ENCODE measurements at places on chromosomes 7 and 10.
A peak's percentile ranks its signal among the peaks of the same experiment; 100 is the strongest.

DNA sequence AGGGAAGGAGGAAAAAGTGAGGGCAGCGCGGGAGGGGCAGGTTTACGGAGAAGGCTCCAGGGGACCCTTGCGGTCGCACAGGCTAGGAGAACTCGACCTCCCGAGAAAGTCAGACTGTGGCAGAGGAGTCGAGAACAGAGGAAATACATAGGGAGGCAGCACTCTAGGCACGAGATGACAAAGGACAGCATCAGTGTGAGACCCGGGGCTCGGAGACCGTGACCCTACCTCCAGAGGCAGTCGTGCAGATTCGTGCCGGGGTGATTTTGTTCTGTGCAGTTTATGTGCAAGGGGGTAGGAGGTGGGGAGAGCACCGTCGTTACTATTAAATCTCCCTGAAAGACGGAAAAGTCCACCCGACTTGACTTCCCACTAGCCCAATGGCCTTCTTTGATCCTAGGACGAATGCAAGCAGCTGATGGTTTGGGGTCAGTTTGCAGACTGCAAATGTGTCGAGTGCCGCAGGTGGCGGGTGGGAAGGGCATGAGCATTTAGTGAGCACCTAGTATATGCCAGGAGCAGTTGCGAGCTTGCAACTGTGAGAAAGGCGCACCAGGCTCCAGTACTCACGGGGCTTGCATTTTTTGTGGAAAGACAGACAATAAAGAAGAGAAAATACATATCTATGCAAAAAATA lies 674 bp upstream of the OSBPL3 start:
- DNase-seq = peak; percentile 73

GRCh38 chr10:2284071-2284470 lies 546.7 kb upstream of the ADARB2 start:
- no peak for DNase-seq

DNA sequence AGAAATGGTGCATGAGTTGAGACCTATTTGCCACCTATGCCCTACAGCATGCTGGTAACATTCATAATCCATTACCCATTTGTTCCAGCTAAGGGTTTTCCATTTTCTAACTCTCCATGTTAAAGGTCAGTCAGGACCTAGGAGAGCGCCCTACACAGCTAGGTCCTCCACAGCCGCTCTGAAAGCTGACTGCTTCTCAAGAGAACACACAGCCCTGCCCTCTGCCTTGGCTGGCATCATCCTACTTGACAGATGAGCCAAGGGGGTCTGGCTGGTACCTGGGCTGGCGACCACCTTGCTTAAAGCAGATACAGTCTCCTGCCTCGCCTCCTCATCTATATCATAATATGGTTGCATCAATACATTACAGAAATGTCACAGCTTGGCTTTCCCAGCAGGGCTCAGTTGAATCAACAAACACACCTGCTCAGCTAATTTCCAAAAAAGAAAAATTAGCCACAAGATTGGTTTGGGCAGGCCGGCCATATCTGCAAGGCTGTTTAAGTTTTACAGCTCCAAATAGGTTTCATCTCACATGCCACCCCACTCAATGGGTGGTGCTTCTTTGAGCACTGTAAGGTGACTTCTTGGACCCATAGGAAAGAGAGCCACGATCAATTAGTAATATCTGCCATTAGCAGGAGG lies 17.3 kb downstream of the TLL2 start:
- DNase-seq = peak; percentile 11

DNA sequence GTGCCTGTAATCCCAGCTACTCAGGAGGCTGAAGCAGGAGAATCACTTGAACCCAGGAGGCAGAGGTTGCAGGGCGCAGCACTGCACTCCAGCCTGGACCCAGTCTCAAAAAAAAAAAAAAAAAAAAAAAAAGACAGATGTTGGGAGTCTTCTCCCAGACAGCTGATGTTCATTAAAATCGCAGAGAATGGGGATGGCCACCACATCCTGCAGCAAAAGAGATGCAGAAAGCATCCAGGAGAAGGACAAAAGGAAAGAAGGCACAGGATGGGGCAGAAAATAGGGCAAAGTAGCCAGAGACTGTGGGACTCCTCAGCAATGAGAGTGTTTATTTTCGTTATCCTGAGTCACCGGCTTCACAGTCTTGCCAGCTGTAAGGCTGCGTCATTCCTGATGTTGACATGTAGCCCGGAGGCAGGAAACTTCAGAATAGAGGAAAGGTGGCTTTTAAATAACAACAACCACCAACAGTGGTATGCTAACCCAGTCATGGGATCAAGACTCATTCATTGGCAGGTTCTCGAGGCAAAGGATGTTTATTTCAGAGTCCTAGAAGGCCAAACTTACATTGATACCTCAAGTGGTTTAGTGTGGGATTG lies 149.5 kb upstream of the SVIL start:
- DNase-seq = no peak

- DNase-seq = no peak
These were observed 183.3 kb downstream of the ELAPOR2 start for GRCh38 chr7:86876146-86876545.

Measured in NCI-H146 (cell line).